ENCODE measurements at places on chromosomes 1 and 21.
A peak's percentile ranks its signal among the peaks of the same experiment; 100 is the strongest.

- DNase-seq = no peak
These were observed 10.2 kb upstream of the CYP4X1 start for GRCh38 chr1:47013293-47013692.

GRCh38 chr1:109161858-109162606 lies 48.1 kb downstream of the ELAPOR1 start:
- no peak for DNase-seq

DNA sequence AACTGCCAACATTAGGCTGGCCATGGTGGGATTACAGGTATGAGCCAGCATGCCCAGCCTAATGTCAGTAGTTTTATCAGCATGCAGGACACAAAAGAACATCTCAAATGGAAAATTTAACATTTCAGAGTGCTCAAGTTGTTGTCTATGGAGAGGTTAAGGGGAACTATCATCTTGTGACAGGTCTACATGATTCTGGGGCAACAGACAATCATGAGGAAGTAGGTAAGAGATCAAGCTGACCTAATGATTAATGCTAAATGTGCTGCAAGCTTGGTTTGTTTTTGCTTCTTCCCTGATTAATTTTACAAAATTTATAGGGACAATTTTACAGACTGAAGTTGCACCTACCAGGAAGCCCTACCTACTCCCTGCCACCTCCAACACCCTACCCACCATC lies 36.6 kb downstream of the FMO4 start:
- DNase-seq = no peak

- DNase-seq = no peak
These were observed 66.3 kb upstream of the DIRAS3 start for GRCh38 chr1:68116643-68117235.

DNA sequence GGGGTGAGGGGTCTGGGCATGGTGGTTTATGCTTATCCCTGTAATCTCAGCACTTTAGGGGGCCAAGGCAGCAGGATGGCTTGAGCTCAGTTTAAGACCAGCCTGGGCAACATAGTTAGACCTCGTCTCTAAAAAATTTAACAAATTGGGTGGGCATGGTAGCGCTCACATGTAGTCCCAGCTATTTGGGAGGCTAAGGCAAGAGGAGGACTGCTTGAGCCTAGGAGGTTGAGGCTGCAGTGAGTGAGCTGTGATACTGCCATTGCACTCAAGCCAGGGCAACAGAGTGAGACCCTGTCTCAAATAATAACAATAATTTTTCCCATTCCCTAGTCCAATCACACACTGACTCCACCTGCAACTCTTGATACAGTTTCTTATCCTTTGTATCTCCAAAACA lies 6.3 kb downstream of the WASF2 start:
- DNase-seq = no peak

DNA sequence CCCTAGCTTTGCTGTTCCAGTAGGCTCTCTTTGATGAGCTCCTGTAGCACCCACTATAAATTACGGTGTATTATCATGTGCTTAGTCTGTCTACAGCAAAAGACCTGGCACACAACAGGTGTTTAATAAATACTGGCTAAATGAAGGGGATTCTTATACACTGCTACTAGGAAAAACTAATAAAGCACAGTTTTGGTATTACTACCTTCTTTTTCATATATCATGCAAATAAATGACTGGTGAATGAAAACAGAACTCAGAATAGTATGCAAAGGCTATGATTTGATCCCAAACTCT lies 26.4 kb downstream of the WDR26 start:
- no peak for DNase-seq

GRCh38 chr1:32180186-32181060 lies 948 bp downstream of the TXLNA start:
- DNase-seq = no peak

DNA sequence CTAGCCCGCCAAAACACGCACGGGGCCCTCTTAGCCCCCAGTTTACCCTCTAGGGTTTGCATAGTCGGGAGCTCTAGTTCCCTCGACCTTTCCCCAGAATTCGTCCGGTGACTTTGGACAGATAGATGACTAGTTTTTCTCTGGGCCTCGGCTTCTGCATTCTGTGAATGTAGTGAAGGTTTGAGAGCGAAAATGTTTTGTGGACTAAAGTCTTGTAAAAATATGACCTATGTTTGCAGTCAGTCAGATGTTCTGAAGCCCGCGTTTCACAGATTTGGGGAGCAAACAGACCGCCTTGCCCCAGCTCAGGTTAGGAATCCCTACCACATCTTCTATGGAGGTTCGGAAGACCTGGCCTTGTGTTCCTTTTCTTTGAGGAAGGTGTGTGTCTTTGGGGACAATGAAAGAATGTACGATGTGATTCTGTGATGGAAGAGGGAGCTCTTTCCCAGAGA lies 401 bp downstream of the UQCRH start:
- no peak for DNase-seq

GRCh38 chr1:63888984-63889383 lies 115.2 kb downstream of the ROR1 start:
- no peak for DNase-seq

GRCh38 chr1:47650205-47650604 lies 212.4 kb downstream of the FOXD2 start:
- DNase-seq = no peak

- no peak for DNase-seq
These were observed 69.5 kb downstream of the EDEM3 start for GRCh38 chr1:184685116-184685515.

GRCh38 chr1:64828829-64829228 lies 84.0 kb downstream of the RAVER2 start:
- no peak for DNase-seq

- no peak for DNase-seq
These were observed 13.9 kb upstream of the ASAP3 start for GRCh38 chr1:23497777-23498439.

DNA sequence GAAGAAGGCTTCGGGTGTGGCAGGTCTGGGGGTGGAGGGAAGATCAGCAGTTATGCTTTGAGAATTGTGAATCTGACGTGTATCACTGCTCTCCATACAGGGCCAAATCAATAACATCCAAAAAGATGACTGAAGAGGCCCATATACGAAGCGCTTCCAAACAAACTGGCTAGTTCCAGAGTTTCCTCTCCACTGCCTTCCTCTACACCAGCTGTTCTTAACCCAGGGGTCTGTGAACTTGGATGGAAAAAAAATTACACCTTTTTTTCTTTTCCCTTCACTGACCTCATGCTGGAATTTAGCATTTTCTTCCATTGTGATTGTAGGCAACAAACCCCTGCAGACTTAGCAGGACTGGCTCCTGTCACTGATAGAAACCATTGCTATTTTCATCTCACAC lies 77.1 kb upstream of the NBL1 start:
- DNase-seq = no peak

DNA sequence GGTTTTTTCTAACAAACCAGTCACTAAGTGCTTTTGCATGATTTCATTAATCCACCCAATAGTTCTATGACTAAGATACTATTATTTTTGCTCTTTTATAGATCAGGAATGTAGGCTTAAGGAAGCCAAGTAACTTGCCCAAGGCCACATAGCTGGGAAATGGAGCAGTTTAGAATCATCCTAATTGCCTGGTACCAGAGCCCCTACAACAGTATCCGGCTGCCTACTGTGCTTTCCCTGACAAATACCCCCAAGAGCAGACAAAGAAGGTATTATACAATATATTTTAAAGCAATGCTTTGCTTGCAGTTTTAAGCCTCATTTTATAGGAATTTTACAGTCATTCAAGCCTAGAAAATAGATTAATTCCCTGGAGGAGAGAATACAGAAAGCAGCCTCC lies 45.5 kb upstream of the RASAL2 start:
- DNase-seq = no peak

DNA sequence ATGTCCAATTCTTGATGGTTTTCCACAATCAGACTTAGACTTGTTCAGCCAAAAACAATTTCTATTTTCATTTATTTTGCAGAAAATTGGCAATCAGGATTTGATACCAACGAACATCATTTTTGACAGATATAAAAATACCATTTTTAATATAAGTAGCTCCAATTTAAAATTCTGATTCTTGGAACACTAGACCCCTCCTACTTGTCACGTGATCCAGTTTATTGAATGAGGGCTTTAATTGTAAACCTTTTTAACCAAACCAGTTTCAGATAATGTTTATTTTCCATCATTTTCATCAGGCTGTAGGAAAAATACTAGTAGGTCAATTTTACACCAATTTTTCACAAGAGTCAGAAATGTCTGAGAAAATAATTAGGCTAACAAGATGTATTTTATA lies 607.2 kb upstream of the RGS18 start:
- DNase-seq = no peak

DNA sequence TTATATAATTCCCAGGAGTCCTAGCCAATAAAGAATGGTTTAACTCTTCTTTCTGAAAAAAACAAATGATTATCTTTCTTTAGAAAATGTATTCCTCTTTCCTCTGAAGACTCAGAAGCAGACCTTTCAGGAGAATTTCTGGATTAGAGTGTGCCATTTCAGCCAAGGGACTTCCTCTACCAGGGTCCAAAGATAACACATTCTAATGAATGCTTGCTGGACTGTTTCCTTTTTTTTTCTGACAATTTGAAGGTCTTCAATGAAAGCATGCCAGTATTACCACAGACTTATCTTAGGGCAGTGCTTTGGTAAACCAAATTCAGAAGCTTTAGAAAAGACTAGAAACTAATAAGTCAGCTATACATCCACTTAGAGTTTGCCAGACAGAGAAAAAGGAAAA lies 80.5 kb downstream of the RERE start:
- DNase-seq = no peak

- DNase-seq = peak; percentile 78
These were observed 70.6 kb downstream of the LMO4 start for GRCh38 chr1:87399264-87399663.

- DNase-seq = no peak
These were observed 251.7 kb downstream of the BRINP3 start for GRCh38 chr1:190226006-190226405.

- no peak for DNase-seq
These were observed 6.3 kb downstream of the ARID1A start for GRCh38 chr1:26701995-26702679.

Data from NCI-H187 treated with DMSO at 0.1 percent for 48 hours (cell line).